ENCODE measurements at places on chromosomes 3 and 15.

- DNase-seq = no peak
Measured at GRCh38 chr3:81390796-81391195, 370.6 kb downstream of the GBE1 start.

DNA sequence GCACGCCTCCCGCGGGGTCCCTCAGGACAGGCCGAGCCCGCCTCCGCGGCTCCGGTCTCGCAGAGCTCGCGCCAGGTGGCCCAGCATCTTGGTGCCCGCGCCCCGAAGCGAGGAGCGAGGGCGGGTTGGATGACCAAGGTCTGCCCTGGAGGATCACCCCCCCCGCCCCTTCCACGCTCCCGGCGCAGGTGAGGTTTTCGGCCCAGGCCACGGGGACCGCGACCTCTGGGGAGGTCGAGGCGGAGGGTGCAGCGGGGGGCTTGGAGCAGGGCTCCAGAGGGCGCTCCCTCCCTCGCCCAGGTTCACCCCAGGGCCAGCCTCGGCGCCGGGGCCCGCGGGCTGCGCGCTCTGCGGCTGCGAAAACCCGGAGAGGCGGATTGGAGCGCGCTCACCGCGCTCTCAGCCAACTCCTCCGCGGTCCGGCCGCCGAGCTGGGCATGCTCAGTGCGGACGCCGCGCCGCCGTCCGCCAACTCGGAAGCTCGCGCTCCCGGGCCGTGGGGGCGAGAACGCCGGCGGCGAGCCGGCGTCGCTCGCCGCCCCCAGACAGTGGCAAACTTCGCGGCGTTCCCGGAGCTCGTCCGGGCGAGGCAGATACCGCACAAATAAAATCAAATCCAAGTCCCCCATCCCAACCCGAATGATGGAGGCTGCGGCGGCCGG lies at the start of gene MED12L:
MED12L (plus strand) TSS at position 438 of the 662 bp plus-strand sequence. CDS start 1,263 bp downstream, outside the sequence.
- DNase-seq = peak; percentile 81

DNA sequence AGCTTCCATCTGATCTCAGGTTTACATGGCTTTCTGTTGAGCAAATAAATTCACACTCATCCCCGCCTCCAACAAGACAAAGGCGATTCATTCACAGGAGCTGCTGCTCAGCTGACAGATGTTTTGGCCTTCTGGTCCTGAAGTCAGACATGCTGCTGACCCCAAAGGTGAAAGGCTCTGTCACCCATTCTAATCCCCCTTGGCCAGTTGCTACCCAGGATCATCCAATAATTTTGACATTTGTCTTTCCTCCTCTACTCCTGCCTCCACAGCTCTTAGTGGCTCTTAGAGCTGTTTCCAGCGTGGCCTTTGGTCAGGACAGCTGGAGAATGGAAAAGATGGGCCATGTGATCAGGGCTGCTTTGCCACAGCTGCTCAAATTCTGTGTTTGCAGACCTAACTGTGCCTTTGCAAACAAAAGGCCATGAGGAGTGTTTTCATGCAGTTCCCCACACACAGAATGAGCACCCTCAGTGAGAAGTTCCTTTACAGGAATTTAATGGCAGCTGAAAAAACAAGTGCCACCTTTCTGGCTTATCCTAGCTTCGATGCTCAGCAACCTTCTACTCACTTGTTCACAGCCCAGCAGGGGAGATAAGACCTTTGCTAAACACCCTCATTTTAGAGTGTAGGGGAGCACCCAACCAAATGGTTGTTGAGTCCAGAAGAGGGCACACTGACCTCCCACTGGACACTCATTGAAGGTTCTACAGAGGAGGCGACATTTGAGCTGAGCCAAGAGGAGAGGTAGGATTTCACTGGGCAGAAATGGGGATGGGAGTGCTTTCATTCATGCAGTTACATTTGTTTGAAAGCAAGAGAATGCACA lies 39.0 kb downstream of the CYP19A1 start:
- DNase-seq = no peak

DNA sequence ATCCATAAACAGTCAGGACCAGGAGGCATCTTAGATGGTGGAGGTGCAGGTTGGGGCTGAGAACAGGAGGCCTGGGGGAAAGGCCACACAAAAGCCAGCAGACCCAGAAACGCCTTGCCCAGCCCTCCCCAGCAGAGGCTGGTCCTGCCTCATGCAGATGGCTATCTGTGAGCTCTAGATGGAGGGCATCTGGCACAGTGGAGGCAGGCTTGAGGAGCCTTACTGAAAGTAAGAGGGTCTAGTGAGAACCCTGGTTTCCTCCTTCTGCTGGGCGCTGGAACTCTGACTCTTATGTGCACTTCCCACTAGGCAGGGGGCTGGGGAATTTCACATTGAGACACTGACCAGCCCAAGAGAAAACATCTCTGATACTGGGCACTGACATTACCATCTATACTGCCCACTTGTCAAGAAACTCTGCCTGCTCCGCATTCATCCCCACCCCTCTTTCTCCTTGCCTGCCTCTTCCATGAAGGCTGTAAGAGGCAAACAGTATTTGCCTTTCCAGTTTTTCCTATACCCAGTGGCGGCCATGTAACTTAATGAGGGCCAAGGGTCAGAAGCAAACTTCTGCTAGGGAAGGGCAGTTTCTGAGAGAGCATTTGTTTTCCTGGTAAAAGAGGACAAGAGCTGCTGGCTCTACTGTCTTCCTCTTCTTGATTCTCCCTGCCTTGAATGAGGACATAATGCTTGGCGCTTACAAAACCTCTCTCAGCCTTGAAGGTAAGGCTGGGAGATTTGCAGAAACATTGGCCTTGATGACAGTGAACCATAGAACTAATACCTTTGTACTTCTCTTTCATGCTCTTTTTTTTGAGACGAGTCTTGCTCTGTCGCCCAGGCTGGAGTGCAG lies 4.4 kb upstream of the SCN5A start:
- DNase-seq = no peak
